ENCODE measurements at places on chromosomes 13 and 19. TPM values are rescaled to one million over a fixed set of nuclear protein-coding genes. Genes with fewer than 3 reads are reported as not detected.

FLT3LG gene
- 3.4 TPM for total RNA-seq

GALP gene
- total RNA-seq = not detected

KLK12 gene
- total RNA-seq = not detected

KLK6 gene
- total RNA-seq = not detected

EPSTI1 gene
- total RNA-seq = 3.1 TPM

SLC35E1 gene
- 25.4 TPM for total RNA-seq

KLK8 gene
- total RNA-seq = not detected

SULT2A1 gene
- total RNA-seq = not detected

RBM42 gene
- 34.0 TPM for total RNA-seq

TEKTIP1 gene
- not detected for total RNA-seq

ZNF726 gene
- total RNA-seq = 0.85 TPM

CATSPERD gene
- not detected for total RNA-seq

SH2D3A gene
- 0.28 TPM for total RNA-seq

TNNT1 gene
- 1.6 TPM for total RNA-seq

HS6ST3 gene
- not detected for total RNA-seq
